ENCODE measurements at places on chromosomes 7 and 10.

GRCh38 chr7:2819954-2820397 lies 24.1 kb downstream of the GNA12 start:
- DNase-seq: no peak

- peak; percentile 92 for DNase-seq
Measured at GRCh38 chr10:5071411-5072198, 22.6 kb upstream of the AKR1C3 start.

- no peak for DNase-seq
Measured at GRCh38 chr7:5484921-5485320, 61.3 kb upstream of the TNRC18 start.

- DNase-seq: peak; percentile 49
Measured at GRCh38 chr10:1737222-1738061, at the start of gene ADARB2. Gene ADARB2, minus strand, starts transcription at chr10:1737525.

DNA sequence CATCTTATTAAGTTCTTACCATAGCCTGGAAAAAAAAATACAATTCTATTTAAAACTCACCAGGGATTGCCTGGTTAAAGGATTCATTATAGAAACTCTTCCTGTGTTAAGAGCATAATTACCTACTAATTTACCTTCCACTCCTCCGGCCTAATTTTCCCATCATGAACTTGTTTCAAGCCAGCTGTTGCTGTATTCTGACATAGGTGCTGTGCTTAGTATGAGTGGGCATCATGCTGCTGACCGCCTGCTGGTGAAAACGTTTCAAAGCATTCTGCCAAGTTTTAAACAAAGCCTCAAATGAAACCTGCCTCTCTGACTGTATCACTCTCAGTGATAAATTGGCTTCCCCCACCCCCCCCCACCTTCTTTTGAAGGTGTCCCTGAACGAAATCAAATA lies 47.8 kb upstream of the KCNMA1 start:
- DNase-seq: no peak

DNA sequence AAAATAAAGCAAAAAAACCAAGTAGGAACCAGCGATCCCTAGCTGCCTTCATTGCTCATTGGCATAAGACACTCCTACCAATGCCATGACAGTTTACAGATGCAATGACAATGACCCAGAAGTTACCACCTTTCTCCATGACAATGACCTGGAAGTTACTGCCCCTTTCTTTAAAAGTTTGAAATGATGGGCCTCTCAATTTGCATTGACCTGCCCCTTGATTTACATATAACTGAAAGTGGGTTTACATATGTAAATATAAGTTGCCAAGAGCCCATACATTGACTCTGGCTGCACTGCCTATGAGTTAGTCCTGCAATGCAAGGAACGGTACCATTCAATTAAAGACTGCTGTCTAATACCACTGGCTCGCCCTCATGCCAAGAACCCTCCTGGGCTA lies 240.7 kb upstream of the LRRN3 start:
- no peak for DNase-seq

All from epithelial cell of esophagus (primary cell).